ENCODE measurements at places on chromosomes 5 and 9.

DNA sequence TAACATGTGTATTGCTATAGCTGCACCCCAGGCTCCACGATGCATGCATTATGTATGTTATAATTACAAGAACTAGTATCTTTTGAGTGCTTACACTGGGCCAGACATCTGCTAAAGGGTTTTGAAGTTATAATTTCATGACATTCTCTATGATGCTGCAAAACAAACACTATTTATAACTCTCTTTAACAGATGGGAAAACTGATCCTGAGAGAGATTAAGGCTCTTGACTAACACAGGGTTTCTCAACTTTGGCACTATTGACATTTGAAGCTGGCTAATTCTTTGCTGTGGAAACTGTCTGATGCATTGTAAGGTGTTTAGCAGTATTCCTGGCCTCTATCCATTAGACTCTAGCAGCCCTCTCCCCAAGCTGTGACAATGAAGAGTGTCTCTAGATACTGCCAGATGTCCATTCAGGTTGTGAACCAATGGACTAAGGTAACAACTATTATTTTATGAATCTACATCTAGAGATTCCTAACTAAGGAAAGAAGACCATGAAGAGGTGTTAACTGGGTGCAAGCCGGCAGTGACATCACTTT, 258.6 kb downstream of the ASTN2 start:
- no peak for DNase-seq

DNA sequence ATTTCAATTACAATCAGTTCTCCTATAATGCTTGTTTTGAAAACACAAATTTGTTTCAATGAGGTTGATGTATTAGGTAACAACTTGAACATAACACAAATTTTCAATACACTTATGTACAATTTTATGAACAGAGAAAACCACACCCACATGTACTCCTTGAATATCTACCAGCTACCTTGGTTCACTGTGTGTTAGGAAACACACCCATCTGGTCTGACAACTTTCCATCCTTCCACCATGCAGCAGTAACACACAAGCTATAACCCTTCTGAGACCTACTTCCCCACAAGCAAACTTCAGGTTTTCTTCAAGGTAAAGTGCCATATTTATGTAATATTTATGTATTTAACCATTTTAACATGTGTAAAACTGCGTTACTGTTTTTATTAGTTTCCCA, 36.4 kb upstream of the UBQLN1 start:
- no peak for DNase-seq

DNA sequence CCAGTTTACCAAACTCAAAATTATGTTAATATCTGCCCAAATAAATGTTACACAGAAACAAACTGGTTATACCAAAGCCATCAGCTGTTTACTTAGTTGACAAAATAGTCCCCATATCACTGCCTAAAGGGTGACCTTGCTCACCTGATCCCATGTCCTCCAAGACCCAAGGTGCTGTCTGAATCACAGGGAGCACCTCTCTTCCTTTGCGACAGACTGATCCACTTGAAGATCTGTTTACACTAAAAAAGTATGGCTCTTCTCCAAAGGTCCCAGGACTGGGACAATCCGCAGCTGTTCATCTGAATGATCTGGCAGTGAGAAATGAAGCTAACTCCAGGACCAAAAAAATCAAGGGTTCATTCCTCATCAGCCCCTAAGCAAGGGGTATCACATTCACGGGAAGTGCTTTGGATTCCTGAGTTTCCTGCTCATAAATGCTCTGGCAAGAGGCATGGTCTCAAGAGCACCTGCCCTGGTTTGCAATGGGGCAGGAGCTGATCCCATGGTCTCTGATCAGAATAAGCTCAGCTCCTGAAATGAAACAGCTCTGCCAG, 5.0 kb downstream of the PRUNE2 start:
- no peak for DNase-seq

- no peak for DNase-seq
Observed at GRCh38 chr5:150057511-150057910, 28.8 kb downstream of the CSF1R start.

DNA sequence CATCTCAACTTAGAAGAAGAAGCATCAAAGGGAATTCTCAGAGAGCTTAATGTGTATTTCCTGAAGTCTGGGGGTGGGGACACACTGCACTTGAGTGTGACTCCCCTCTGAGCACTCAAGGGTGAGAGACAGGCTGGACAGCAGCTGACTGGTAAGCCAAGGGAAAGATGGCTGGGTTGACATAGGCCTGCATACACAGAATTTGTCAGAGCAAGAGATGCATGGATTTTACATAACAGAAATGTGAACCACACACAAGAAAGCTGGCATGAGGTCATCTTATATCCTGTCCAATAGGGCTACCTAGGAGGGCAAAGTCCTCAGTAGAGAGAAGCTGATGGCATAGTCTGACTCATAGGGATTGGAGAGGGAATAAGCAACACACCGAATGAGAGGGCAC, 114.3 kb upstream of the EPB41L4A start:
- no peak for DNase-seq

DNA sequence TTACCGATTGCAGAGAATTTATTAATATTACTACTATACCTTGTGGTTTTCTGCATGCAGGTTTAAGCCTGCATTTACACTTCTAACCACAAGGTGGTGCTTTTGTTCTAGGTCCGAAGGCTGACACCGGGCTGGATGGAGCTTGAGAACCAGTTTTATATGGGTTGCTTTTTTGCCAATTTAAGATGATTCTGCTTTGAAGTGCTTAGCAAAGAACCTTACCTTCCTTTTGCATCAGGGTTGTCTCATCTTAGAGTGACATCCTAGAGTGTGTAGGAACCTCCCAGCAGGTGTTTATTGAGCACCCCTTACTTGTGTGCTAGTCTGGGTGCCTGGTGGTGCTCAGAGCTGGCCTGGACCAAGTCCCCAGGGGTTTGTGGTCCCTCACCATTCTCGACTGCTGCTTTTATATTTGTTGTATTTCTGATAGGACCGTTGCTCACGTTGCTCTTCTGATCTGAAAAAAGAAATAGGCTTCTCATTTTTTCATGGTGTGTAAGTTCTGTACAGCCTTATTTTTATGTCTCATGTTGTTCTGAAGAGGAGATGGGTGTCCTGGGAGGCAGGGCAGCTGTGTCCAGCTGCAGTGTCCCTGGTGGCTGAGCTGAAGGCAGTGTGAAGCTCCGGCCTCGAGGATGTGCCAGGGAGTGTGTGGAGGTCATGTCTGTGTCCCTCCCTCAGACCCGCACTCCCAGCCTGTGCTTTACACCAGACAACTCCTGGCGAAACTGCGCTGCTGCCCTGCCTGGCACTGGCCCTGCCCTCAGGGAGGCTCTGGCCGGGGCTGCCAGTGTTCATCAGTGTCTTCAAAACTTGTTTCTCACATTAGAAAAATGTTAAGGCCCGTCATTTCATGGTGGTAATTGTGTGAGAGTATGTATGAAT, 54.3 kb downstream of the EHMT1 start:
- DNase-seq: no peak

DNA sequence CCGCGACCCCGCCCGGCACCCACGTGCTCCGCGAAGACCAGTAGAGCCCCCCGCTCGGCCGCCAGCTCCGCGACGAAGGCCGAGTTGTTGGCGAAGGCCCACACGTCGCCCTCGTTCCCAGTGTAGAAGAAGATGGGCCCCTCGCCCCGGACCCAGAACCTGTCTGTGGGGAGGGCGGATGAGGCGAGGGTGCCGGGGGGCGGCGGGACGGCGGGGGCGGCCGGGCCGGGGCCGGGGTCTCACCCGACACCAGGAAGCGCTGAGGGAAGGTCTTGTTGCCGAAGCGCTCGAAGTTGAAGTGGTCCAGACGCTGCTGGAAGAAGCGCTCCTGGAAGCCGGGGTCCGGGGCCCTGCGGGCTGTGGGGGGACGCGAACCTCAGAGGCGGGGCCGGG, 317 bp downstream of the DPP7 start:
- no peak for DNase-seq

DNA sequence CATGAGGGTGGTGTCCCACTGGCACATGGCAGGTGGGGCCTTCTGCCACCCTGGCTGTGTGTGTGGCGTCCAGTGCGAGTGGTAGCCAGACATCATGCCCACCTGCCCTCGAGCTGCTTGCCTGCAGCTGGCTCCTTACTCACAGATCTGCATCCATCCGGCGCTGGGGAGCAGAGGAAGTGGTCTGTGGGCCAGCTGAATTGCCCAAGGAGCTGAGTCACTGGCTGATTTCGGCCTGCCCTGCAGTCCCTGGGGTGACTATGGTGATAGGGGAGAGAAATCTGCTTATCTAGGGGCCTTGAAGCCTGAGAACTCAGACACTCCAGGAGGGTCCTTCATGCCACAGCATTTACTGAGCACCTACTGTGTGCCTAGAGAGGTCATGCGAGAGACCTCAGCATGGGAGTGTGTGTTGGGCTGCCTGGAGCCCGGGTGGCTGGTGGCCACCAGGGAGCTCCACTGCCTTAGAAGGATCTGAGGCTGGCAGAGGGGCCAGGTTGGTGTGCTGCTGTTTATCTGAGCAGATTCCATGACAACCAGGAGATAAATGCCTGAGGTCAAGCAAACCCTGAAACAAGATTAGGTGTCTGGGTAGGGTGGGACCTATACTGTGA, 57.1 kb downstream of the SLC22A5 start:
- DNase-seq: no peak

GRCh38 chr5:39102684-39103155, 28.5 kb upstream of the RICTOR start:
- DNase-seq: no peak

DNA sequence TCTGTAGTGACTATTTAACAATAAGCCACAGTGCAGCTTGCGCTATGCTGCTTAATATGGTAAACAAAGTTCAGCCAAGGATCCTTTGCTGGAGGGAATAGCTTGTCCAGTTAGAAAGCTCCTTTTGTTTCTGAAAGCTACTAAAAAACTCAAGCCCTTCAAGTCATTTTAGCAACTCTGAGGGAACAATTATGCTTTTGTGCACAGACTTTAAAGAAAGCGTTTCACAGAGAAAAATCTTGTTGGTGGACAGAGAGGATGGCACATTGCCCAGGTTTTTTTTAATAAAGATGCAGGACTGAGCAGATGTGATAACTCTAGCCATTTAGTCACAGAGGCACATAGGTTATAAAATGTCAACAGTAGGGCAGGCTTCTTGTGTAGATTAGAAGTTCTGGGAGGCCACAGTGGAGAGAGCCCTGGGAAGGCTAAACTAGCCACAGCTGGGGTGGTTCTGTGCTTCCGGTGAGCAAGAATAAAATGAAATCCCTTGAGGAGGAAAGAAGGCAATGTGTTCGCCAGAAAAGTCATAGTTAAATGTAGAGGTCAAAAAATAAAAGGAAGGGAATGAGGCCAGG, 63.4 kb downstream of the ALDH7A1 start:
- no peak for DNase-seq

DNA sequence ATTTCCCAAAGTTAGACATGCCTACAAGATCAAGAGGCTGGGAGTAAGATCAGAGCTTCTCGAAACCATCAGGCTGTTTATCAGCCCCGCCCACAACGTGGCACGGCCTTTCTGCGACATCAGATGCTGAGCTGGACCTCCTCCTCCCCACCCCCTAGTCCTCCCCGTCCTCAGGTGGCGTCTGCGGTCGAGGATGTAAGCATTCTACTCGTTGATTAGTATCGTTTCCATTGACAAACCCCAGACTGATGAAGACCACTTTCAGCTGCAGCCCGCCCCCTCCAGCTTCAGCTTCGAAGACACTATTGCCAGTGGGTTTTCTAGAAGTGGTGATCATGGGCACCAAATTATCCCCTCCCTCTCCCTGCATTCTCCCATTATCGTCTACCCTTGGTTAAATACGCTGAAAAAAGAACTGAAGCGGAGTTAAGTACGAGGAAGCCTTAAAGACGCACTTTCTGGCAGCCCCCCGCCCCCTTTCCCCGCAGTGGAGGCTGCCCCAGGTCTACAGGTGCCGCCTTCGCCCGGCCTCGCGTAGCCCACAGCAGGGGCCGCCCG, 1.1 kb downstream of the PPIC start:
- no peak for DNase-seq

GRCh38 chr9:91043811-91044175, 242.2 kb downstream of the SYK start:
- DNase-seq: no peak

GRCh38 chr5:68409259-68409658, 193.7 kb downstream of the PIK3R1 start:
- no peak for DNase-seq

- DNase-seq: no peak
Observed at GRCh38 chr9:9945966-9946365, 666.8 kb downstream of the PTPRD start.

DNA sequence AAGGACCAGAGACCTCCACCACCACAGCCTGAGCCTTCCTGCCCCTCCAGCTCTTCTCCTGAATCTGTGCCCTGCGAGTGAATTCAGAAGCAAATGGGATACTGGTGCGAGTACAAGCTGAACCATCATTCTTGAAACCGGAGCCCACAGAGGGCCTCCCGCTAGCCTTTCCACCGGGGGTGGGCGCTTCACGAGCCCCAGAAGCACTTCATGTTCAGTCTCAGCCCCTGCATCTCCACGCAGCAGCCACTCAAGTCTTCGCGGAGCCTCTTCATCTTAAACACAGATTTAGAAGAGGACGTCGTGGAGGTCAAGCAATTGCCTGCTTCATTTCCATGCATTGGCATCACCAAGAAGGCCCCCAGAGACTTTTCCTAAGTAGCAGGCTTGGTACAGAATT, 26.0 kb upstream of the OLFM1 start:
- no peak for DNase-seq

DNA sequence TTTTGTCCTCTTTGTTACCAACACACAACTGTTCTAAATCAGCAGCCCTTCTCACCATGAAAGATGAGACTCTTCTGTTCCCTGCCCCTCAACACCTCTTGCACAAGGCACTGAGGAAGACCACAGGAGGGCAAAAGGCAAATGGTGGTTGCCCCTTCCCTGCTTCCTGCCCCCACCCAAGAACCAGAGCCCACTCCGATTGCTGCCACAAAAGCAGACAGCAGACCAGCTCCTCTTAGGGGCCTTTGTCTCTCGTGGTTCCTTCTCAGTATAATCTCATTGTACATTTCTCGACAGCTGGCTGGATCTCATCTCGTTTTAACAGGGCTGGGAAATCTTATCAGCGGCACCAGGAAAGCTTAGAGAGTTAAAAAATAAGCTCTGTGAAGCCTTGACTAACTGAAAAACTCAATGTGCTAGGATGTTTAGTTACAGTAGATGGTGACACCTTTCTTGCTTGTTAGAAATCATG, 1.1 kb downstream of the MVB12B start:
- DNase-seq: no peak

GRCh38 chr5:111735583-111736270, 21.3 kb downstream of the NREP start:
- no peak for DNase-seq

DNA sequence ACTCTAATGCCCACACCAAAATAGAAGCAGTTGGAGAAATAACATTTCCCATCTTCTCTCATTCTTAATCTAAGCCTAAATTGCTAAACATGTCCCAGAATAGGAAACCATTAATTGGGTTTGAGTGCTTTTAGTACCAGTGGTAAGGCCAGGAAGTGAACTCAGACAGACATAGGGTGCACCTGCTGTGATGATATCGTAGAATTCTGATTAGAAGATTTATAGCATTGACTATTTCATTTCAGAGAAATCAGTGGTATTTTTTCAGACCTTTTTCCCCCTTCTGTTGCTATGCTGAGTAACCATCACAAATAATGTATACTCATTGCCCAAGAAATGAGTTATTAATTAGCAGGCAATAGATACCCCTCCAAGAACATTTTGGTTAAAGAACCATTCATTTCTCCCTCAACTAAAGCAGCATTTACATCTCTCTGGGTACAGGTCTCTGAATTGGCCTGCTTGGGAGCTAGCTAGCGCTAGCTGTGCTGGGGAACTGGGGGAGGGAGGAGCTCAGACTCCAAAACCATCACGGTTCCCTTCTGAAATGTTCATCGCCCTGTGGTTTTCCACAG, 7.3 kb downstream of the GLRX start:
- no peak for DNase-seq

Measured in stimulated activated CD8-positive, alpha-beta memory T cell treated with anti-CD3 and anti-CD28 coated beads, Interleukin-7, amount 100 ng/mL, for 24 hours (primary cell).